GM12892 (cell line): ENCODE measurements at places on chromosomes 1 and 21.

DNA sequence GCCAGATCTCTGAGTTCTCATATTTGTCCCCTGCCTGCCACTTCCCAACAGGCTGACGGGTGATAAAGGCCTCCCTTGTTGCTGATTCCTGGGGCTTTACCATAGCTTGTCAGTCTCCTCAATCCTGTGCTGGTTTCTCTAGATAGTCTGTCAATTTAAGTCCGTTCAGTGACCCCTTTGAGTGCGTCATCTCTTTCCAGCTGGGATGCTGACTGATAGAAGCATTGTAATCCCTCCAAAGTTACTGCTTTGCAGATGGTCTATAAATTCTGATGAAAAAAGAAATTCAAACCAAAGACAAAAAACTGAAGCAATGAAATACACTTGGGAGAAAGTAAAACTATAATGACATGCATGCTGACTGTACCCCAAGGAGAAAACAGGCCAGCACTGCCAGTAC lies 28.3 kb downstream of the RHOU start:
- no peak for DNase-seq

DNA sequence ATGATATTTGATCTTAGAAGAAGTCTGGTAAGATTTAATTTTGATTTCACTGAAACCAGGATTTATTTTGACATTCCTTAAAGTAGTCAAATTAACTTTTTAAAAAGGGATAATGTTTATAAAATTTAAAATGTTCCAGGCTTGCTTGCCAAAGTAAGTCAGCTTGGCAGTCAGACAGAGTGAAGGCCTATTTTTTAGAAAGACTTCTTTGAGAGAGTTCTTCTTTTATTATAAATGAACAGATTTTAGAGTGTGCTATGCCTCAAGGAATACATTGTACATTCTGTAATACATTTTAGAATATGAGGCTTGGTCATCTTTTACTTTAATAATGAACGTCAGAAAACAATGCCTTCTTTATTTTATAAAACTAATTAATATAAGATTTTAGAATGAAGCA lies 138.7 kb downstream of the DISP1 start:
- no peak for DNase-seq

DNA sequence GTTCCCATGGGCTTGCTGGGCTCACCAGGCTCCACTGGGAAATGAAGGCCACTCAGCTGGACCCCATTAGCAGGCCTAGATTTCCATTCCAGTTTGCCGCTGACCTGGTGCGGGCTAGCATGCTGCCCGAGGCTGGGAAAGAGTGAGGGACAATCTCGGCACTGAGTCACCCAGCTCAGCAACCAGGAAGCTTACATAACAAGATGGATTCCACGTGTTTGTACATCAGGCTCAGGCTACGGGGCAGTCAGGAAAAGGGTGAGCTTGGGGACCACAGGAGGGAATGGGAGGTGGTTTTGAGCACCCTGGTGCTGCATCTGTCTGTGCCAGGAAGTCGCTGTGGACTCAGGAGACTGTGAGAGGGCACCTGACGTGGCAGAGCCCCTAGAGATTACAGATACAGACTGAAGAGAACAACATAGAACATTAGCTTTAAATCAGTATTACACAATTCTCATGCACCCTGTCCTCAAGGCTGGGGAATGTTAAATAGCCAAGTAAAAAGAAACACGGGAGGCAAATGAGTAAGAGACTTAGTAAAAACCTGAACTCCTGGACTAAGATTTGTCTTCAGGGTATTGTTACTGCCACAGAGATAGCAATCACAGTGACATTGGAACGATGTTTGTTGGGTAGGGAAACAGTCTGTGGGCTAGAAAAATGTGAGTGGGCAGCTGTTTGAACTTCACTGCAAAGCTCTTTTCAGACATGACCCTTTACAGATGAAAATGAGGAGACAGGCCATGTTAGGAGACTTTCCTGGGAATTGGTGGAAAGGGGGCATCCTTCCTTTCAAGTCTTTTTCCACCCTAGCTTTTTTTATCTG lies 51.1 kb downstream of the GLUL start:
- no peak for DNase-seq

DNA sequence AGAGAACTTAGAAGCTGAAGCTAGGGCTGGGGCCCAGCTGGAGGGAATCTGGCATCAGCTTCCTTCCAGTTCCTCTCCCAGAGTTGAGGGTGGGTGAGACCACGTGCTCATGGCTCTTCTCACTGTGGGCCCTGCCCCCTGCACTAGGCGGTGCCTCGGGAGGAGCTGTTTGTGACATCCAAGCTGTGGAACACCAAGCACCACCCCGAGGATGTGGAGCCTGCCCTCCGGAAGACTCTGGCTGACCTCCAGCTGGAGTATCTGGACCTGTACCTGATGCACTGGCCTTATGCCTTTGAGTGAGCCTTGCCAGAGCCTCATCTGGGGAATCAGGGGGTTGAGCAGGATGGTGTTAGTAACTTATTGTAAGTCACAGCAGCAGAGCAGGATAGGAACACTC lies 16.1 kb downstream of the AKR1A1 start:
- no peak for DNase-seq

DNA sequence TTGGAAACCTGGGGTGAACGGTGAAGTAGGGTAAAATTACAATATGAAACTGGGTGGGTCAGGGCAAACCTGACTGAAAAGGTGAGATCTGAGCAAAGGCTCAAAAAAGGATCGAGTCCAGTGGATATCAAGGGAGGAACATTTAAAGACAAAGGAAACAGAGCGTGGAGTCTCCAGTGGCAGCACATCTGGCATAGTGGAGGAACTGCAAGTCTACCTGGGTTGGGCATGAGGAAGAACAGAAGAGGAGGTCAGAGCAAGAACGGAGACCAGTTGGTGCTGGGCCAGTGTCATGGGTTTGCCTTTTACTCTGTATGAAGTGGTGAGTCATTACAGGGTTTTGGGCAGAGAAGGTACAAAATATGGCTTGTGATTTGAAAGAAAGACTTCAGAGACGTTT lies 163.7 kb downstream of the NTPCR start:
- no peak for DNase-seq

GRCh38 chr1:207754974-207755700 lies 3.3 kb downstream of the CD46 start:
- no peak for DNase-seq

DNA sequence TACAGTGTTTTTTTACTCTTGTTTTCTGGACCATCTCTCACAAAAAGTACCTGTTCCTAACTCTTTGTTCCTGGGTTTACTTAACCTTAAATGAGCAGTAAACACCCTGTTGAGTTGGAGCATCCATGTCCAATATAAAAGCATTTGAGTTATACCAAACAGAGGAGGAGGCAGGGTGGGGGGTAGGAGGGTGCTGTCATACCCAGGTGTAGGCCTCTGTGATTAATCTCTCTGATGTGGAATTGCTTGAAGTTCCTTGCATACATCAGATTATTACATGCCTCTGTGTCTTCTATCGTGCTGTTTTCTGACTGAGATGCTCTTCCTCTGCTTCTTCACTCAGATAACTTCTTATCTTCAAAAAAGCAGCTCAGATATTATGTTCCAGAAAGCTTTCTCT lies 28.1 kb upstream of the RGS18 start:
- DNase-seq = no peak

DNA sequence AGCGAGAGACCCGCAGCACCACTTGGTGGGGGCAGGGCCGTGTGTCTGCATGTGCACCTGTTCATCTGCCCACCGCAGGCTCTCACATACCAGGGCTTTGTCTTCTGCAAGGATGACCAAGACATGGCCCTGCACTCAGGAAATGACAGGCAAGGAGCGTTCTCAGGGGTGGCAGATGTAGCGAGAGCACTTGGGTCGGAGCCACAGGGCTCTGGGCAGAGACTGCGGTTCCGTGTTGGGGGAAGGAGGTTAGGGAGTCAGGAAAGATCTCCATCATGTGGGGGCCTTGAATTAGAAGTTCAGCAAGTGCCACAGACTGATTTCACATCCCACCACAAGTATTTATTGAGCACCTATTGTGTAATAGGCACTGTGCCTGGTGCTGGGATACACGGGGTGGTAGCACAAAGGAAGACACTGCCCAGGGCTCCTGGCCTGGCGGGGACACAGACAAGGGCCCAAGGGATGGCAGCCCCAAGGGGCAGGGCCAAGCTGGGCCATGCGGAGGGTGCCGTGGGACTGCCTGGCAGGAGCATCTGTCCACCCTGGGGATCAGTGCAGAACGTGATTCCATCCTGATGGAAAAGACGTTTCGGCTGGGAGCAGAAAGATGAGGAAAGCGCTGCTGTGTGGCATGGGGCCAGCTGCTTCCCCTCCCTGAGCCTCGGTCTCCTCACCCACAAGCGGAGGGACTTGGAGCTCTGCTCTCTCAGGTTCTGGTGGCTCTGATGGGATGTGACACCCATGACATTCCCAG lies 11.4 kb upstream of the SPSB1 start:
- DNase-seq = no peak

DNA sequence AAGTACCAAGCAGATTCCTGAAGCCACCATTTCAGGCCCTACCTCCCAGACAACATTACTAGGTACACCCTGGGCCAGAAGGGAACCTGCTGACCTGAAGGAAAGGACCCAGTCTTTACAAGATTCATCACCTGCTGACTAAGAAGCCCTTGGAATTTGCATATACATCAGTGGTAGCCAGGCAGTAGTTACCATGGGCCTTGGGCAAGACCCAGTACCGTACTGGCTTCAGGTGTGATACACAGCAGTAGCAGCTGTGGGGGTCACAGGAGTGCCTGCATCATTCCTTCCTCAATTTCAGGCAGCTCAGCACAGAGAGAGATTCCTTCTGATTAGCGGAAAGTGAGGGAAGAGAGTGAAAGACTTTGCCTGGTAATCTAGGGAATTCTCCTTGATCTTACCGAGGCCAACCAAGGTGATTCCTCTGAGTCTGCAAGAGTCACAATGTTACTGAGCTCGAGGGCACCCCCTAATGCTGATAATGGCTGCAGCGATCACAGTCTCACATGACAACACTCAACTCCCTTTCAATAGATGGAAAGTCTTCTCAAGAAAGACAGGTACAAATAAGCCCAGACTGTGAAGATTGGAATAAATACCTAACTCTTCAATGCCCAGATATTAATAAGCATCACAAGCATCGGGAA lies 22.0 kb upstream of the UHMK1 start:
- no peak for DNase-seq
